H7 (cell line): ENCODE measurements at places on chromosomes 1 and 21.

DNA sequence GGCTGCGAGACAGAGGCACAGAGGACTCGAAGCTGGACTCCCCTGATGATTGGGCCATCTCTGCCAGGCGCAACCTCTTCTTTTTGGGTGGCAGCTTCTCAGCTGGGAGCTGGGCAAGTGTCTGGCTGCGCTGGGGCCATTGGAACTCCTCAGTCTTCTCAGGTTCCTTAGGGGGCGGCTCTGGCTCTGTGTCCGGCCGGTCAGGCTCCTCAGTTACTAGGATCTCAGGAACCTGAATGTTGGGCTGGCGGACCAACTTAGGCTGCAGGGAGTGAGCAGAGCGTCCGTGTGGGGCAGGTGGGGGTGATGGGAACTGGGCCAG, 97.5 kb upstream of the EDN2 start:
- DNase-seq, result no peak

DNA sequence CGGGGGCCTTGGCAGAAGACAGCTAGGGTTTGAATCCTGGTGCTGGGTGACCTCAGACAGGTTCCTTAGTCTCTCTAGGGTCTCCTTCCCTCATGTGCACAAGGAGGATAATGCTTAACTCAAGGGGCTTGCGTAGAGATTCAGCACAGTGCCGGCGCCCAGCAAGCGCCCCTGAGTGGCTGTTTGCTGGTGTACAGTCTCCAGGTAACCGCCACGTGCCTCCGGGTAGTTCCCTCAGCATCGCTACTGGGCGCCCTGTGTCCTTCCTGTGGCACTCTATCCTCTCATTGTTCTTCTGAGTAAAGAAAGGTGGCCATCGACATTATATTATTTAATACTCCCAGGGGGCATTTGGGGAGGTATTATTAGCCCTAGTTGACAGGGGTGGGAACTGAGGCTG, 80.9 kb downstream of the NENF start:
- DNase-seq, result no peak

- no peak for DNase-seq
Observed at GRCh38 chr1:56200896-56201295, 378.5 kb downstream of the PLPP3 start.

DNA sequence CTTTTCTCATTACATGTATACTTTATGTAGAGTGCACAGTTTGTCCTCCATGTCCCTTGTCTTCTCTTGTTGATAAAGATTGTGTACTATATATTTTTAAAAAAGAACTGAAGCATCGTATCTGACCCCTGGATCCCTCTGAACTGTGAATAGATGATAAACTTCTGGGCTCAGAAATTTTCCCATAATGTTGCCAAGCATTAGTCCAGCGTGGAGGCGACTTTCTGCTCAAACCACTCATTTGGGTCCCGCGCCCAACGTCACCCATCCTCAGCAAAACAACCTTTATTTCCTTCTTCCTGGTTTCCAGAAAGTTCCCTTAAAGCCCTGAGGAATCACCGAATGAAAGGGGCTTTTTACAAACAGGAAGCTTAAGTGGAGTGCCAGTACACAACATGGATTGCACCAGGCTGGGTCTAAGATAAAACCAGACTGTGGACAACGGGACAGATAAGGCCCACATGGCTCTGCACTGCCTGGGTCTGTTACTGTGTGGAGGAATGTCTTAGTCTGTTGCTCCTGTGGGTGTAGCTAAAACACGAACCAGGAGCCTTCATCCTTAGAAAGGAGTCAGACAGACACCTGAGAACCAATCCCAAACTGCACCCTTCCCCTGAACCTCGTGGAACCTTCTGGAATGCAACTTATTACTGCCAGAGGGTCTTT, 15.6 kb downstream of the EVA1C start:
- DNase-seq, result no peak
